CD4-positive, alpha-beta T cell treated with Interferon gamma for 1 hour (primary cell): ENCODE measurements at places on chromosomes 1 and 21.

- DNase-seq = no peak
Observed at GRCh38 chr1:40633931-40634376, 31.5 kb downstream of the RIMS3 start.

DNA sequence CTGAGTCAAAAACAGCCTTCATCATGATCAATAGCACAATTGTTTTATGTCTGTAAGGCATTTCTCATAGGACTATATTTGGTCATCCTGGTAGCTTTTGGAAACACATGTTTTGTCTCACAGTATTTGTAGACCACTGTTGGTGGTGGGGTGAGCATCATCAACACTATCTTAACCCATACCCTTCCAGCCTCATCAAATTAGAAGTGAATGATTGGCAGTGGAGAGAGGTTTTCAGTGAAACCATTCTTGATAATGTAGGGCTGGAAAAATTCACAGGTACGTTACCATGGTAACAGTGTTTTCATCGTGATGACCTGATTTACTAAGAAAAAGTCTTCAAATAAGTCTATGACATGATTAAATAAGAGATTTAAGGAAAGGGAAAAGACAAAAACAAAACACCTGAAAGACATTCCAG is 45.3 kb upstream of the C1orf105 start:
- DNase-seq = no peak

DNA sequence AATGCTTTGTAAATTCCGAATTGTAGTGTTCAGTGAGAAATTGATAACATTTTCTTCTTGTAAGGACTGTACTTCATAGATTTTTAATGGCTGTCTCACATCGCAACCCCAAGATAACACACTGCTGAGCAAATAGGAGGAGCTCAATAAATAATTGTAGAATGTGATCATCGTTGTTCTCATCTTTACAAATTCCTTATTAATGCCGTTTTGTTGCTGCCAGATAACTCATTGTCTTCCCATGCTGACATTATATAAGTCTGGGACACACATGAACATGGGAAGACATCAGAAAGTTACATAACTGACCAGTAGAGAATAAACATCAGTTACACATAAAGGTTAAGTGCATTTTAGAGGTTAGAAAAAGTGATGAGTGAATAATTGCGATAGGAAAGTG is 46.4 kb upstream of the TSPAN2 start:
- no peak for DNase-seq

- no peak for DNase-seq
Observed at GRCh38 chr1:7376676-7377075, 394.4 kb upstream of the VAMP3 start.

GRCh38 chr1:66535061-66535460 is 1.1 kb downstream of the SGIP1 start:
- DNase-seq = no peak
